ENCODE measurements at places on chromosomes 7 and 10.

DNA sequence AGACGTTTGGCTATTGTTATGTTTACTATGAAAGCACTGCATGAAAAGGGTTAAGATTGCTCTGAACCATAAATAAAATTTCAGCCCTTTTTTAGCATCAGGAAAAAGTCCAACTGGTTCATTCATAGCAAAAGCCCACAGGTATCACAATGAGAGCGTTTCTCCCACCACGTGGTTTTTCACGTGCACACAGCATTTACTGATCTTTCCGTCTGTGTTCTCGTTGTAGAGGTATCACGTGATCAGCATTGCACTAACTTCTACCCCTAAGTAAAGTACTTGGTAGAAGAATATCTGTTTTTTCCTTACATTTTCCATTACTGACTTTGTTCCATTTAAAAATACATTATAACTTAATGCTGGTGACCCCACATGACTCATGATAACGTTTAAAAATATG, 17.8 kb upstream of the CCDC3 start:
- no peak for DNase-seq

DNA sequence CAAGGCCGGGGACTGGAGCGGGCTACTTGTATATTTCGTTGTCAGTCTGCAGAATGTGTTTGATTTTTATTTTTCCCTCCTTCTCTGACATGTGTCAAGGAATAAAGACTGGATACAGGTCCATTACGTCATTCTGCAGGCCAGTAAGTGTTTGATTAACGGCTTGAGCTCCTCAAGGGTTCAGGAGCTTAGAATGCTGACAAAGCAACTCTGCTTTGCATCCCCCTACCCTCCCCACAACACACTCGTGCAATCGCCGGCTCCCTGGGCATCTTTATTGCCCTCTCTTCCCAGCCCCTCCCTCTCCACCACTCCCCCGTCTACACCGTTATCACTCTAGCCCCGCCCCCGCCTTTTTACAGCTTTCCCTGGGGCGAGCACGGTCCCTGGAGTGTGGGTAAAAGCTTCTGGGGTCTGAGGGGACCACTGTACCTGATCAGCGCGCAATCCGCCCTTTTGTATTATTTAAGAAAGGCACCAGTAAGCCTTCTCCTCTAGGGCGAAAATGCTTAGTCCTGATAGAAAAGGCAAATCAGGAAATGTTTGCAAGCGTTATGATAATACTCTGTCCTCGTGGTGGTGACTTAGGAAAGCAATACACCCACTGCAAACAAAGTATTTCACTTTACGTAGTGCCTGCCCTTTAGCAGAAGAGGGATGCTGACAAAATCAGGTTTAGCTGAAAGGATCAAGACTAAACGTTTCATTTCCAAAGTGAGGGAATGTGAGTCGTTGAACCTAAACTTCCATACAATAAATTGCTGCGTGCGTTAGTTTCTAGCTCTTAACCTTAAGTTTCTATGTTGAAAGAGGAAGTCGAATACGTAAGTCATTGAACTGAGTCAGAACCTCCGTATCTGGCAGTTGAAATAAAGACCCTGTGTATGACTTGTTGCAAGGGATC, 1.4 kb upstream of the CREB5 start:
- DNase-seq = no peak

- no peak for DNase-seq
Observed at GRCh38 chr7:149846436-149847046, 8.4 kb downstream of the ZNF862 start.

DNA sequence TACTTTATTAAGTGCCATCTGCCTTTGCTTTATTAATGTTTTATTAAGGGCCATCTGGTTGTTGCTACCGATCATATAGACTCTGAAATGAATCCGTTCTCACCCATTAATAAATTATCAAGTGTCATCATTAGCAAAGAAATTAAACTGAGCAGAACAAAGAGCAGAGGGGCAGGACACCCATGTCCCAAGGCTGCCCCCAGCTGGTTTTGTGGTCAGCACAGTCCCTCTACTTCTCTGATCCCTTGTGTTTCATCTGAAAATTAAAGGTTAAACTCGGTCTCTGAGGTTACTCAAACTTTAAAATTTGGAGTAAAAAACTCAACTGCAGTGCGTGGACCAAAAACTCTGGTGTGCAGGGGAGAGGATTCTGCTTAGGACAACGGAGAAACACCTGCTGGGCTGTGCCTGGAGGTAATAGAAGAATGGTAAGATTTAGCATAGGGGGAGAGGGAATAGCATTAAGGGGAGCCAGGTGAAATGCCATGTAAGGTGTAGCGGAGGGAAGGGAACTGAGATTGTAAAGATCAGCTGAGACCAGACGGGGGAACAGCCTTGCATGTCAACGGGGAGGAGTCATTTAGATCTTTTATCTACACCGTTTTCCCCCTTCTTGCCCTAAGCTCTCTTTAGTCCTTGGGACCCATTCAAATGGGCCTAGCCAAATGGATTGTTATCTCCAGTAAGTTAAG, 10.8 kb upstream of the GSDME start:
- no peak for DNase-seq

- no peak for DNase-seq
Observed at GRCh38 chr10:79106256-79107050, 37.7 kb downstream of the ZMIZ1 start.

DNA sequence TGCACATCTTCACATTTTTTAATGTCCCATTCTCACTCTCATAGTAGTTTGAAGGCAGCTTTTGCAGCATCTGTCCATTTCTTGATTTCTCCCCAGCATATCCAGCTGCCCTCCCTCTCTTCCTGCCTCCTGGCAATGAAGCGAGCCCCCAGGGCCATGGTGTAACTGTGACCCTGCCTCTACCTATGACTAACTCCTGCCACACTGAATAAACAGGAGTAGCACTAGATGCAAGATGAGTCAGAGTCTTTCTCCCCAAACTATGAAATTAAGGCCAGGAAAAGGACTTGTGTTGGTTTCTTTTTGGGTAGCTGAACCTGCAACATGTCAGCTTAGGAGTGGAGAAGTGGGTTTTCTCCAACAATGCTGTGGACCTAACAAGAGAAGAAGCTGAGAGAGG, 329.0 kb downstream of the RNLS start:
- no peak for DNase-seq
